ENCODE measurements at places on chromosomes 4 and X. TPM values are rescaled to one million over a fixed set of nuclear protein-coding genes. Genes with fewer than 3 reads are reported as not detected.

GPR50 gene
- not detected for total RNA-seq

MAGEE2 gene
- not detected for total RNA-seq

CDS1 gene
- total RNA-seq: 0.72 TPM

DNA sequence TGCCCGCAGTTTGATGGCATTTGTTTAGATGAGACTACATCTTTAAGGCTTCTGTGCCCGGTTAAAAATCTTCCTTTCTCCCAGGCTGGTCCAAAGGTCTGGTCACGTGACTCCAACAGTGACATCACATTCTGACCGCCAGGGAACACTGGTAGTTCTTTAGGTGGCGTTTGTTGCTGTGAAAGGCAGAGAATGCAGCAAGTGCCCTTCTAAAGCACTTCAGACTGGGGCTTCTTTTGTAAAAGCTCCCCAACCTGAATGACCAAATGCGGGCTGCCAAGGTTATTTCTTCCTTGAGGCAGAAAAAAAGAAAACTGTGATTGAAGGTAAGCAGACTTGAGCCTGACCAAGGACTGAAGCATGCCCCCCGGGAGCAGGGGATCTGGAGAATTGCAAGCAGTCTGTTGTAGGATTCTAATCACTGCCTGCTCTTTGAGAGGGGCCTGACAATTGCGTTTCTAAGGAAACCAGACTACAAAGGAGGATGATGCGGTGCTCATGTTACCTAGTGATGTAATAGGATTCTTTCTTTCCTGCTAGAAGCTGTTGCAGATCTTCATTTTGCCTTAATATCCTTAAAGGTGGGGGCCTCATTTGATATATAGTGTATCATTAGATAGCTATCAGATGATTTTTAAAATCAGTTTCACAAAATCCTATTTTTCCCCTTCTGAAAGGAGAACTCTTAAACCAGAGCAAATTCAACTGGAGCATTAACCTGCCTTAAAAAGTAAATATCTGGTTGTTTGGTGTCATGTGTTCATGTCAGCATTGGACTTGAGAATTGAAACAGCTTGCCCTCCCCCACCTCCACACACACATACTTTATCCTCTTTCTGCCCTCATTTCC lies 133.1 kb downstream of the AKAP4 start:
- no peak for DNase-seq
- no peak overlapping the region for H3K27ac ChIP-seq
- no peaks in the 10 kb centered on the region for H3K36me3 ChIP-seq
- H3K4me3 ChIP-seq: no peak overlapping the region

DNA sequence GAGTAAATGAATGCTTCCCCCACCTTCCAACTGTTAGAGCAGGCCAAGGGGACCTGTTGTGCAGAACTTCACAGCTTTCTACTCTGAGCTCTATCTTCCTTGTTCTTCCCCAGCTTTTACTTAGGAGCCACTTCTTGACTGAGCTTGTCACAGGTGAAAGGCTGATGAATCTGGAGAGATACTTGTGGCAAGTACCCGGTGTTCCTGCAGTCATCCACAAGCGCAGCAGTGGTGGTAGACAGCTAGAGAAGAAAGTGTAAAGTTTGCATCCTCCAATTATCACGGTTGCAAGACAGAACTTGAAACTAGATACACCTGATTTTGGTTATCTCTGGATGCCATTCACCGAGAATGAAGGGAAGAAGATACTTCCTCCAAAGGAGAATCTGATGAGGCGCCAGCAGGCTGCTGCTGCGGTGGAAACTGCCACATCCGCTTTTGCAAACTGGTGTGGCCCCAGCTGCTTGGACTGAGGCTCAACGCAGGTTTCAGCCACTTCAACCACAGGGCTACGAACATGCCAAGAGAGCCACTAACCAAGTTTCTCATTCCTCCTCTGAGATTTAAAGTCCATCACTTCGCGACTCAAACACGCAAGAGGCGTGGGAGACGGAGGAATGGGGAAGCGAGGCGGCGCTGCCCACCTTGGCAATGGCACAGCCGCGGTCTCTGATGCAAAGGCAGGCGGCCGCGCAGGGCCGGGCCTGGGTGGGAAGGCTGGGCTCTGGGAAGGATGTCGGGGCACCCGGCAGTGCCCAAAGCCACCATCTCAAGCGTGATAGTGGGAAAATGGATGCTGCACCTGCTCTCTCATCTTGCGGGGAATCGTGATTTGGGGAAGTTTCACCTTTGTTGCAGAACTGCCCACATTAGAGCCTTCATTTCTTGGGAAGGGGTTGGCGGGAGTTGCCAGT lies 1.3 kb upstream of the FHIP1A start:
- no peaks in the 10 kb centered on the region for H3K4me1 ChIP-seq
- H3K27ac ChIP-seq: peak overlapping the region; percentile 53

DNA sequence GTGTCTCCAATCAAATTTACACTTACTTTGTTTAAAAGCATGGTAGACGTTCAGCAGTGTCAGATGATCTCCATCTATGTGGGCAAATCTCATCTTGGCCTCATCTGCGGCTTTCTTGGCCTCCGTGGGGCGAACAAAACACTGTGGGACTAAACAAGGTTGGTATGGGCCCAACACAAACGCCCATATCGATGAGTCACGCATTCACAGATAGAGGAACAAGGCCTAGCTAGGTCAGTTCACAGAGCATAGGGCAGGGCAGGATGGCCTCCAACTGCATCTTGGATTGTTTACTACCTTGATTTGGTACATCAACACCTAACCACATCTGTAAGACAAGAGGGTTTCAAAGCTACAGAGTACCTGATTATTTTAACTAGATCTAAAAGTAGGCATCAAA lies 47.3 kb downstream of the DHX15 start:
- H3K4me1 ChIP-seq: no peaks in the 10 kb centered on the region
- no peak overlapping the region for H3K4me3 ChIP-seq
- DNase-seq: no peak
- no peak overlapping the region for H3K27ac ChIP-seq
- H3K27me3 ChIP-seq: no peaks in the 10 kb centered on the region

DNA sequence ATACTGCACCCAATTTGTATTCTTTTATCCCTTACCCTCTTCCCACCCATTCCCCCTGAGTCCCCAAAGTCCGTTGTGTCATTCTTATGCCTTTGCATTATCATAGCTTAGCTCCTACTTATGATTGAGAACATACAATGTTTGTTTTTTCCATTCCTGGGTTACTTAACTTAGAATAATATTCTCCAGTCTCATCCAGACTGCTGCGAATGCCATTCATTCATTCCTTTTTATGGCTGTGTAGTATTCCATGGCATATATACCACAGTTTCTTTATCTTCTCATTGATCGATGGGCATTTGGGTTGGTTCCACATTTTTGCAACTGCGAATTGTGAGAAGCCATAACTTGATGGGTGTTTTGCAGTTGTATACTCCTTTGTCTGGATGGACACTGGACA lies 62.8 kb downstream of the FHIP1A start:
- H3K36me3 ChIP-seq: no peaks in the 10 kb centered on the region
- H3K27me3 ChIP-seq: no peaks in the 10 kb centered on the region
- H3K27ac ChIP-seq: no peak overlapping the region
- no peaks in the 10 kb centered on the region for H3K4me1 ChIP-seq
- no peak for DNase-seq

- no peak for DNase-seq
- no peak overlapping the region for H3K4me3 ChIP-seq
- H3K4me1 ChIP-seq: no peaks in the 10 kb centered on the region
- no peak overlapping the region for H3K27ac ChIP-seq
- no peaks in the 10 kb centered on the region for H3K27me3 ChIP-seq
- no peaks in the 10 kb centered on the region for H3K36me3 ChIP-seq
Measured at GRCh38 chr4:10670321-10670720, 14.2 kb downstream of the CLNK start.

DNA sequence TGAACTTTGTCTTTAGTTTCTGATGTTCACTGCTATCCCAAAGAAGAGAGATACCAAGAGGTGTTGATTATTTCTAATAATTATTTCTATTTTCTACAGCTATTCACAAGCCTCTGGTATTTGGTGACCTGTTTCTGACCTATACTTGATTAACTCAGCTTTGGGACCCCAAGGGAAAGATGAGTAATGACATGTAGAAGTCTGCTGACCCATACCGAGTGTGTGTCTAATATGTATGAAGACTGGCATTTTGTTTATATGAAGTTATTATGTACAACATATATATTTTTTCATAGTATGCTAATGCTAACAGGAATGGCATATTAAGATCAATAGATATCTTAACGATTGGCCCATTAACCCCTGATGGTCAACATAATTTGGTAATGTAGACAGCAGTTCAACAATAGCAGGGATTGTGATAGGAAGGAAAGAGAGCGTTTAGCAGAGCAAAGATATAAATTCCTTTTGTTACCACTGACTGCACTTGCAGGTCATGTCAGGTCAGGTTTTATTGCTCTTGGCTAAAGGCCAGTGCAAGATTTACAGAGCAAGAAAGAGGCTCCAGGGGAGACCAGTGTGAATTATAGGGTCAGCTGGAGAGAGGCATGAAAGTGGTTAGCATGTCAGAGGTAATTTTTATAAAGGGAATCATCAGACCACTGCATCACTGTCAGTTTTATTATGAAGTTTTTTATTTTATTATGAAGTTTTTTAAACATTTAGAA lies 94.7 kb upstream of the DIPK2B start:
- H3K27ac ChIP-seq: no peak overlapping the region
- H3K36me3 ChIP-seq: no peaks in the 10 kb centered on the region
- no peak overlapping the region for H3K4me3 ChIP-seq

DNA sequence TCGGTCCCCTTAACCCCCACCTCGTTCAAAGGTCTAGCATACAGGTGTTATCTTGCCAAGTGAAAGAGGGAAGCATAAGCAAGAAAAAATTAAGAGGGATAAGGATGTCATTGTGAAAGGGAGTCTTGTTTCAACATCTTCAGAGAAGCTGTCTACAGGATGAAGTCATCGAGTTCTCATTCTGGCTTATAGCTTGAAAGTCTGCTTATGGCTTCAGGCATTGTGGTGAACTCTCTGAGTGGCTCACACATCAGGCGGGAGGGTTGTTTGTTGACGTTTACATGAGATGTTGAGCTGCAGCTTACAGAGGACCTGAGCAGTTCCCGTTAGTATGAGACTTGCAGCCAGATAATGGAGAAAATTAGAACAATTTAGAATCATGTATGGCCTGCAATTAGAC lies 16.6 kb downstream of the MAGEA9B start:
- H3K27ac ChIP-seq: no peak overlapping the region
- H3K4me1 ChIP-seq: no peaks in the 10 kb centered on the region
- H3K36me3 ChIP-seq: no peaks in the 10 kb centered on the region
- H3K4me3 ChIP-seq: no peak overlapping the region
- no peak for DNase-seq
- no peaks in the 10 kb centered on the region for H3K27me3 ChIP-seq

GRCh38 chrX:16711893-16712547 lies 449 bp downstream of the CTPS2 start:
- peak overlapping the region; percentile 60 for H3K4me3 ChIP-seq
- peak overlapping the region; percentile 70 for H3K27ac ChIP-seq
- DNase-seq: peak; percentile 44
- no peaks in the 10 kb centered on the region for H3K27me3 ChIP-seq
- no peaks in the 10 kb centered on the region for H3K4me1 ChIP-seq
- no peaks in the 10 kb centered on the region for H3K36me3 ChIP-seq

Measured in naive thymus-derived CD4-positive, alpha-beta T cell (primary cell).